ENCODE measurements at places on chromosomes 5 and 9. TPM values are rescaled to one million over a fixed set of nuclear protein-coding genes. Genes with fewer than 3 reads are reported as not detected.

Gene PCDHB3
- 1.6 TPM for total RNA-seq

GRCh38 chr9:37324261-37324683 is 98.2 kb upstream of the GRHPR start:
- no peak for DNase-seq

GRCh38 chr9:19171271-19171670 is 44.0 kb upstream of the PLIN2 start:
- no peak for DNase-seq

DNA sequence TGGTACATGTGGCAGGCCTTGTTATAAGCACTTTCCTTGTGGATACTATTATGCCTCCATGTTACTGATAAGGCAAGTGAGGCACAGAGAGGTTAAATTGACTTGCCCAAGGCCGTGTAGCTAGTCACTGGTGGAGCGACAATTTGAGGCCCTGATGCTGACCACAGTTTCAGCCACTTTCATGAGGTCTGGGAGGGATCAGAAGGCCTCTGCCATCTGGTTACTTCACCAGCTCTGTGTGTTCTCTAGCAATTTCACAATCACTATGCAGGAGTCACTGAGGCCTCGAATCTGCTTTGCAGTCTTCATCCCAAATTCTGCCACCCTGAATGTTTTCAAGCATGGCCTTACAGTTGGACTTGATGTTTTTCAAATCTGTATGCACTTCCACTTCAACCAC is 9.1 kb downstream of the LRRC70 start:
- DNase-seq: no peak

Gene UQCRQ
- 104 TPM for total RNA-seq

Gene LSM11
- 3.6 TPM for total RNA-seq

GRCh38 chr5:131538177-131538593 is 96.8 kb downstream of the RAPGEF6 start:
- no peak for DNase-seq

Gene GOLM1
- 4.6 TPM for total RNA-seq

DNA sequence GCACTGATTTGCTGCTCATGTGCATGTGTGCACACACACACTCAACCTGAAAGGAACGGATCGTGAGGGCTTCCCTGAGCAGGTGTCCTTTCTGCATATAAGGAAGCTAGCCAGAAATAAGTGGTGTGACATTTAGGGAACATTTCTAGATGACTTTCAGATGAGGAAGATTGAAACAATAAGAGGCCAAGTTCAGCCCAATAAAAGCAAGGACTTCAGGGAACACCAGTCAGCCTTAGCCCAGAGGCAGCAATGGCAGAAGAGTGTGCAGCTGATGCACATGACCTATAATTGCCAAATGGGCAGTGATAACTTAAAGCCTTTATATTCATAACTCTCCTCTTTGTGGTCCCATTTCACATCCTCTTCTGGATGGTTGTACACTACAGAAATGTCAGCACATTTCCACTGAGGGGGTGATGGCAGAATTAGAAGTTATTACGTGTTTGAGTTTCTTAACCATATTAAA is 255.5 kb downstream of the TRIM32 start:
- DNase-seq: no peak

- peak; percentile 8 for DNase-seq
Measured at GRCh38 chr5:80159133-80159815, 96.6 kb downstream of the SERINC5 start.

Gene SPINK13
- not detected for total RNA-seq

Gene CACNA1B
- total RNA-seq: not detected

Gene LEAP2
- not detected for total RNA-seq

DNA sequence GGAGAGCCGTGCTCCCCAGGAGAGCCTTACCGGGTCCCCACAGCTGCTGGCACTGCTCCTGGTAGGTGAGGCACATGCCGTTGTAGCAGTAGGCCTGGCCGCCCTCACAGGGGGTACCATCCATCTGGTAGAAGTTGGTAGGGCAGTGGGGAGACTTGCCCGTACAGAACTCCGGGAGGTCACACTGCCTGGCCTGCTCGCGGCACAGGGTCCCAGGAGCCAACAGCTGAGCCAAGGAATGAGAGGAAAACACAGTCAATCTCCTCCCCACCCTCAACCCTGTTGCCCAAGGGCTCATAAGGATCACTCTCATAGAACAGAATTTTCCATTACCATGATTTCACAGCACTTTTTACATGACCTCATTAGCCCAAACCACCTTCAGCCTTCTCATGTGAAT is 36.9 kb downstream of the NIPAL4 start:
- DNase-seq: no peak

DNA sequence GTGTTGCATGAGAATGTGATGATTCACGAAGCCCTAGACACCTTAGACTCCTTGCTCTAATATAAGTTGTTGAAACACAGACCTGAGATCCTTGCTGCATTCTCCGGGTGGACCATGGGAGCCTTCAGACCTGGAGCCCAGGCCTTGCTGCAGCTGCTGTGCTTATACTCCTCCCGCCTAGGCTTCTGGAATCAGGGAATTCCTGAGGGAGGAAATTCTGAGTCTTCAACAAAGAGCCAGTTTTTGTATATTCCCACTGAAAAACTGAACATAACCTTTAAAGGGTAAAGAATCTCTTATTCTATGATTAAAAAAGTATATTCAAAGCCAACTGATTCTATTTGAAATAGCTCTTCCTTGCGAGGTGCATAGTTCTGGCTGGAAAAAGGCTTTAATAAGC is 245.1 kb upstream of the ELAVL2 start:
- no peak for DNase-seq

Gene KCNMB1
- total RNA-seq: 2.4 TPM

- DNase-seq: no peak
Measured at GRCh38 chr5:6788956-6789649, 75.9 kb downstream of the TENT4A start.

Gene PCDHB15
- total RNA-seq: 1.1 TPM

Gene MAMDC2
- 11.2 TPM for total RNA-seq

GRCh38 chr5:139788294-139788910 is 7.2 kb upstream of the PSD2 start:
- DNase-seq: no peak

Gene LOX
- total RNA-seq: 48.2 TPM

Gene ANKRD18B
- total RNA-seq: 8.9 TPM

GRCh38 chr5:147018812-147019211 is 140.3 kb upstream of the PPP2R2B start:
- no peak for DNase-seq

DNA sequence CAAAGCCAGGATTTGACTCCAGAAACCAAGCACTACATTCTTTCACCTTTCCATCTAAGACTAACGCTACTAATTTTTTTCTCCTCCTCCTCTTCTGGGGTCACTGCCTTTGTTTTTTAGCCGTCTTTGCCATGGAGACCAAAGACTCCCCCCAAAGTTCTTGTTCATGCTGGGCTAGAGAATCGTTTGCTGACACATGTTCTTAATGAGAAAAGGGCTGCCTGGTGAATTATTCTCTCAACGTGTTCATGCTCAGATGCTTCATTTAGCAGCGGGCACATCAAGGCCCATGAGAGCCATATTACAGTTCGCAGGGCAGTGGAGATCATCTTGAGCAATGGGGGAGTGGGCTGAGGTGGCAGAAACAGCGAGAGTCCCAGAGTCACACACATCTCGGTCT is 134.9 kb downstream of the SLIT3 start:
- DNase-seq: no peak

DNA sequence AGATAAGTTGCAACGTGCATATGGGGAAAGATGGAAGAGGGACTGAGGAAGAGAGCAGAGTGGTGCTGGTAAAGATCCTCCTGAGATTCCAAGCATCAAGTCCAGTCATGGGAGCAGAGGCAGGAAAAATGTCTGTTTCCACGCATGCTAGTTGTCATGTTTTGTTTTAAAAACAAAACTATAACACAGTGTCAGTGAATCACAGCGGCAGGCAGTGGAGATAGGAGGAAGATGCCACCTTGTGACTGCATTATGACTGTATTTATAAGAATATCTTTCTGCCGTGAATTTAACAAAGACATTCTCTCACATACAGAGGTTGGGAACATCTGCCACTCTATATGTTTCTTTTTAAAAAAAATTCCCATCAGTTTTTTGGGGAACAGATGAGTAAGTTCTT is 3.7 kb upstream of the SVEP1 start:
- no peak for DNase-seq

GRCh38 chr5:175712313-175712680 is 54.4 kb downstream of the HRH2 start:
- DNase-seq: no peak

Gene TAS2R1
- total RNA-seq: not detected

Gene ACSL6
- 0.59 TPM for total RNA-seq

Gene PCSK5
- 9.1 TPM for total RNA-seq

GRCh38 chr5:1463326-1464095 is 18.3 kb upstream of the SLC6A3 start:
- peak; percentile 66 for DNase-seq

DNA sequence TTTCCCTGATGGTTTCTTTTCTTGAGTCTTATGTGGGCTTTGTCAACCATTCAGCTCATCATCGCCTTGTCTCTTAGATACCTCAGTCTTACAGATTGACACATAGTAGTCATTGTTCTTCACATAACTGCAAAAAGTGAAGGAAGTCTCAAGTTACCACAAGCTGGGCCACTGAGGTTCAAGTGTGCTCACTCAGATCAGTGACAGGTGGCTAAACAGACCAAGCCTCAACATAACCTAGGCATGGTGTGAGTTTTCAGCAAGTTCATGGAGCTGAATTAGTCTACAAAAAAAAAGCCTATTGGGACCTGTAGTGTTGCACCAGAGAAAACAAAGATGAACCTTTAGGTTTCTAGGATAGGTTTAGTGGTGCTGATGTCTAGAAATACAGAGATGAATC is 58.2 kb downstream of the RFK start:
- DNase-seq: no peak

GRCh38 chr9:73093016-73093739 is 58.5 kb upstream of the ANXA1 start:
- DNase-seq: no peak

Gene EFNA5
- total RNA-seq: 17.6 TPM

GRCh38 chr9:94511134-94511954 is 43.5 kb upstream of the PCAT7 start:
- DNase-seq: no peak

Gene MAST4
- total RNA-seq: 57.8 TPM

GRCh38 chr5:133664422-133664821 is 52.1 kb upstream of the FSTL4 start:
- DNase-seq: no peak

GRCh38 chr5:26674846-26675245 is 363.5 kb downstream of the CDH9 start:
- no peak for DNase-seq

Data from lower leg skin (tissue), 4 donors.